ENCODE measurements at places on chromosomes 5 and 9.

- no peak for DNase-seq
Measured at GRCh38 chr9:131733541-131734061, 6.3 kb downstream of the RAPGEF1 start.

GRCh38 chr5:53326424-53327153, 153.8 kb upstream of the FST start:
- DNase-seq: no peak

- DNase-seq: no peak
Measured at GRCh38 chr5:170028124-170028523, 47.8 kb upstream of the INSYN2B start.

GRCh38 chr9:131015112-131015511, 6.1 kb downstream of the LAMC3 start:
- no peak for DNase-seq

- no peak for DNase-seq
Measured at GRCh38 chr9:131747352-131747751, 7.5 kb upstream of the RAPGEF1 start.

- DNase-seq: no peak
Measured at GRCh38 chr5:179128976-179129375, 68.8 kb downstream of the ZNF354C start.

DNA sequence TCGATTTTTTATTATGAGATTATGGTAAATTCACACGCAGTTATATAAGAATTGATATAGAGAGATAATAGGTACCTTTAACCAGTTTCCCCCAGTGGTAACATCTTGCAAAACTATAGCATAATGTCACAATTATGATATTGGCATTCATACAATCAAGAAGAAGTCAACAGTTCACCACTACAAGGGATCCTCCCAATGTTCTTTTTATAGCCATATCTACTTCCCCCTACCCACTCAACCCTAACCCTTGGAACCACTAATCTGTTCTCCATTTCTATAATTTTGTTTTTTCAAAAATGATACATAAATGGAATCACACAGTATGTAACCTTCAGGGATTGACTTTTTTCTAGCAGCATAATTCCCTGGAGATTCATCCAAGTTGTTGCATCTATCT, 9.8 kb downstream of the ACTL7B start:
- DNase-seq: no peak

- peak; percentile 66 for DNase-seq
Measured at GRCh38 chr9:134424818-134425217, 98.6 kb downstream of the RXRA start.

DNA sequence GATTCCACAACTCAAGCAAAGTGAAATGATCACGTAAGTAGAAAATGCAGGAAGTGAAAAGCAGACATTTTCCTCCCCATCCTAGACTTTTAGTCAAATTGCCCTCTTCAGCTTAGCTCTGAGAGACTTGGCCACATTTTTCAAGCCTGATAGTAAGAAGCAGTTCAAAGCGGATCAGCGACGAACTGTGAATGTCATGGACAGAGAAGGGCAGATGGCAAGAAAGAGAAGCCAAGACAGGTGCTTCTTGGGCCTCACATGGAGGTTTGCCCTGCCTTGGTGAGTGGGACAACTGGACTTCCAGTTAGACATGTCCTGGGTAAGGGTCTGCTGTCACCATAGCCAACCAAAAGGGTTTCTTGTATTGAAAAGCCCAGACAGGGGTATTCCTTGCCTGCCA, 291.5 kb downstream of the MED10 start:
- DNase-seq: no peak

GRCh38 chr5:123800640-123801039, 288.7 kb downstream of the CSNK1G3 start:
- DNase-seq: no peak

DNA sequence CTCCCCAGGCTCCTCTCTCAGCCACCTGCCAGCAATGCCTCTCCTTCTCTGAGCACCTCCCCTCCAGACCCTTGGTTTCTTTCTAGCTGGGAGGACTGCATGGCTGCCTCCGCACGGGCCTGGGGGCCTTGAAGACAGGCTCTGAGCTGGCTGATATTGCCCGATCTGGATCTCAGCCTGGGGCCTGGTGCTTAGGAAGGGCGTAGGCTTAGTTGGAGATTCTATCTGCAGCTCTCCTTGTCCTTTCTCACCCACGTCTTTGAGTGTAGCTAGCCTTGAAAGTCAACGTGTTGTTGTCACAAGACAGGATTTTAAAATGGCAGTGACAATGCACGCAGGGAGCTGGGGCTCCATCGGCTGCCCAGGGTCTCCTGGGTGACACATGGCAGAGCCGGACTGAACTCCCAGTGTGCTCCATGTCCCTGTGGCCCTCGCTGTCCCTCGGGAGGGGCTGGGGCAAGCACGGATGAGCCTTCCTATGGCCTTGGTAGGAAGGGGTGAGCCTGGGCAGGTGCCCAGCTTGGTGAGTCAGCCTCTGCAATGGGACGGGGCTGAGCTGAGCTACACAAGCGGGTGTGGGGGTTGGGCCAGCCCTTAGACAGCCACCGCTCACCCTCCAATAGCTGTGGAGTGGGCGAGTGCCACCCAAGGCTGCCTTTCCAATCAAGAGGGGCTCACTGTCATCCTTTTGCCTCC, 9.4 kb downstream of the ADAMTSL2 start:
- no peak for DNase-seq

GRCh38 chr5:142859037-142859436, 88.9 kb downstream of the ARHGAP26 start:
- no peak for DNase-seq

GRCh38 chr9:134341306-134341705, 15.1 kb downstream of the RXRA start:
- no peak for DNase-seq

- DNase-seq: no peak
Measured at GRCh38 chr9:71052287-71052686, 69.1 kb downstream of the TRPM3 start.

- no peak for DNase-seq
Measured at GRCh38 chr9:119213471-119213870, 155.8 kb downstream of the BRINP1 start.

DNA sequence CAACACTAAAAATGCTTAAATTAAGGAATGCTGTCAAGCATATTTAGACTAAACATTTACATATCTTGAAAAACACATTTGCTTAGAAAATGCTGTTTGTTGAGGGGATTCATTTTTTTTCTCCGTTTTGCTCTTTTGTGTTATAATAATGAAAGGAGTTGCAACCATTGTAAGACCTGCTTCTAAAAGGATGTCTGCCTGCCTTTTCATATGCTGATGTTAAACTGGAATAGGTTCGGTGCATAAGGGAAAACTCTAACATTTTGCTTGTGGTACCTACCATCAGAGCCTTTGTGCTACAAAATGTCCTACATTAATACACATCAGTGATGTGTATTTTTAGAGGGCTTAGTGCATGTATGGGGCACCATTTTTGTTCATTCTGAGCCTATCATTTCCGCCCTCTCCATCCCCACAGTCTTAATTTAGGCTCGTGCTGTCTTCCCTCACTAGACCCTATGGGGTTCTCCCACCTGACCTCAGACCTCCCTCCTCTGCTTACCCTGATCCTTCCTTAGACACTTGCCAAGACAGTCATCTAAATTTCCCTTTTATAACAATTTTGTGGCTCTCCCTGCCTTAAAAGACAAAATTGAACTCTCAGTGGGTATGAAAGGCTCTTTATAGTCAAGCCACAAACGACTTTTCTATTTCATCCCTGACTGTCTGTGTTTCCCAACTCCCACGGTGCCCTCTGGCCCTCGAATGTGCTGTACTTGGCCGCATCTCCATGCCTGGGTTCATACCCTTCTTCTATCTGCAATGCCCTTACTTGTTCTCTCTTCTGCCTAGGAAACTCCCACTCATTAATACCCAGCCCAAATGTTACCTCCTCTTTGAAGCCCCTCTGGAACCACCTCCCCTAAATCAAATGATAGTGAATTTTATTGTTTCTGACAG, 61.2 kb downstream of the CMYA5 start:
- DNase-seq: no peak

DNA sequence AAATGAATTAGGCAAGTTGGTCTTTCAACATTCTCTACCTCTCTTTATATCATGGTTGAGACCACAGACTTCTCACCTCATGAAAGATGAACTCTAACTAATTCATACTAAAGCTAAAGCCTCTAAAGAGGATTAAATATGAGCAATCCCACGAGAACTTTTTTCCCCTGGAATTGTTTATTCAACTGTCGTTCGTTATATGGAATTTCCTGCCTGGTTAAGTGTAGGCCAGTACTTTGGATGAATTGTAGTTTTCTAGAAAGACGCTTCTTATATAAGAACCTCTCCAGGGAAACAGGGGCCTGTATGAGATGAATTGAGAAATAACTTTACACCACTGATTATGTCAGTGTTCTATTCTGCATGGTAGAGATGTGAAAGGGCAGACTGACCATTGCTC, 42.9 kb downstream of the PDCD1LG2 start:
- no peak for DNase-seq

GRCh38 chr9:74071502-74071901, 425.6 kb upstream of the RORB start:
- no peak for DNase-seq

DNA sequence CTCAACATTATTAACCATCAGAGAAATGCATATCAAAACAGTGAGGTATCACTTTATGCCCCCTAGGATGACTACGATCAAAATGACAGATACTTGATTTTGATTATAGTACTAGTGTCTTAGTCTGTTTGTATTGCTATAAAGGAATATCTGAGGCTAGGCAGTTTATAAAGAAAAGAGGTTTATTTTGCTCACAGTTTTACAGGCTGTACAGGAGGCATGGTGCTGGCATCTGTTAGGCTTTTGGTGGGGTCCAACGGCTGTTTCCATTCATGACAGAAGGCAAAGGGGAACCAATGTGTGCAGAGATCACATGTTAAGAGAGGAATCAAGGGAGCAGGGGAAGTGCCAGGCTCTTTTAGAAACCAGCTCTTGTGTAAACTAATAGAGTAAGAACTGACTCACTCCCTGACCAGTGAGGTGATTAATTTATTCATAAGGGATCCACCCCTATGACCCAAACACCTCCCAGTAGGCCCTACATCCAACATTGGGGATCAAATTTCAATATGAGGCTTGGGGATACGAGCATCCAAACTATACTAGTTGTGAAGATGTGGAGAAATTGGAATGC, 16.0 kb upstream of the AFF4 start:
- DNase-seq: no peak

DNA sequence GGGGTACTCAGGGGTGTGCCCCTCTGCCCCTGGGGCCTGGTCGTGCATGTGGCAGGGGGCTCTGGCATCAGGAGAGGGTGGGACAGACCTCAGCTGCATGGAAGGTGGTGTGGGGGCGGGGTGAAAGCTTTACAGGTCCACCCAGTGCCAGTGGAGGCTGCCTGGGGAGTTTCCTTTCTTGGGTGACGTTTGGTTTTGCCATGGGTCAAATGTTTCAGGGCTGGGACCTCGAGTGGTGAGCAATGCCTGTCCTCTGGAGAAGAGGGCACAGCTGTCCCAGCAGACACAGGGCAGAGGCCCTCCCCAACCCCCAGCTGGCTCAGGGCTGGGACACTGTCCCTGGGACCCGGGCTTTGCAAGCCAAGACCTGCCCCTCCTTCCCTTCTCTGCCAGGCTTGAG, 3.6 kb downstream of the RXRA start:
- DNase-seq: no peak

DNA sequence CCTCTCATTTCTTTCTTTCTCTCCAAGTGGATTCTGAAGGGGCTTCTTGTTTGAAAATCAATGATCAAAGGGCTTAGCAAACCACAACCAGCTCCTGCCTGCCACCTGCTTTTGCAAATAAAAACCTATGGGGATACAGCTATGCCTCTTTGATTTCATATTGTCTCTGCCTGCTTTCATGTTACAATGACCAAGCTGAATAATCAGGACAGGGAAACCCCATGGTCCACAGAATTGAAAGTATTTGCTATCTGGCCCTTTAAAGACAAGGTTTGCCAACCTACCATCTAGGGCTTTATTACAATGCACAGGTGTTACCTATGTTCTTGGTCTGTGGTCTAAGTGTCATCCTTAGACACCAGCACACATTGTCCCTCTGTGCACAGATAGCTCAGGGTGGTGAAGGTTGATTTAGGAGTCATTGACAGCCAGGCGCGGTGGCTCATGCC, 28.8 kb upstream of the PLIN2 start:
- DNase-seq: no peak

GRCh38 chr5:83740741-83741140, 20.1 kb upstream of the HAPLN1 start:
- DNase-seq: no peak

DNA sequence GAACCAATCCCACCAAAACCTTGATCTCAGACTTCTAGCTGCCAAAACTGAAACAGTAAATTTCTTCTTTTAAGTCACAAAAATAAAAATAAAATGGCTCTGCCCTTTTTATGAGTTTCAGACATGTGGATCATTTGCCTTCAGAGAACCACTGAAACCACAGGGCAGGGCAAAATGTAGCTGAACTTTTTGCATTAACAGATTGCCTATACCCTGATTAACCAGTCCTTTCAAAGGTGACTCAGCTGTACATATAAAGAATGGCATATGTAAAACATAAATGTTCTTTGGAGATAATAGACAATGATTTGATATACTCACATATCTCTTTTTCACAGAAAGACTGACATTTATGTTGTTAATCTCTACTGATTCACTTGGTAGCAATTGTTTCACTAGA, 187.1 kb upstream of the GRIN3A start:
- DNase-seq: no peak

DNA sequence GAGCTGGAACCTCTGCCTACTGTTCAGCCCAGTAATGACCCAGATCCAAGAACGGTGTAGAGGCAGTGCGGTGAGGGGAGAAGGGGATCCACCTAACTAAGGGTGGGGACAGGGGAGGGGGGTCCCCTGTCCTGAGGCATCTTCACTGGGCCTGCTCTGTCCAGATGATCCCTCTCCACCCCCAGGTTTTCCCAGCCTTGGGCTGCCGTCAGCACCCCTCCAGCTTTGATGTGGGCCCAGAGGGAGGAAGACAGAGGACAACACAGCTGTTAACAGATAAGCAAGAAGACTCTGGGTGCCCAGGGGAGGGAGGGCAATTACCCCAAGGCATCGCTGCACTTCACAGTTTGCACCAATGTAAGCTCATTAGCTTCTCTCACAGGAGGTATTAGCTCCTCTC, 19.3 kb downstream of the BICD2 start:
- no peak for DNase-seq

DNA sequence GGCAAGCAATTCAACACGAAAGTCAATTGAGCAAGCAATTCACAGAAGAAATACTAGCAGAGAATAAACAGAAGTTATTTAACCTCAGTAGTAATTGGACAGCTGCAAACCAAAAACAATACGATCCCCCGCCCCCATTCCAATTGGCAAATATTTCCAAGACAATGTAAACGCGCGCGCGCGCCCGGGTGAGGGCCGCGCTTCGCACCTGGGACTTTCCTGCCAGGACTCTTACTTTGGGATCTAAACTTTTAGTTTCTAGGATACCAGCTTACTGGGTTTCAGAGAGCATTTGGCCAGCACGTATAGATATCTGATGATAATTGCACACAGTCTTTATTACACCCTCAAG, 8.6 kb downstream of the RUFY1 start:
- peak; percentile 7 for DNase-seq

Data from DMS153 (cell line).